ENCODE measurements at places on chromosomes 7 and 10.

DNA sequence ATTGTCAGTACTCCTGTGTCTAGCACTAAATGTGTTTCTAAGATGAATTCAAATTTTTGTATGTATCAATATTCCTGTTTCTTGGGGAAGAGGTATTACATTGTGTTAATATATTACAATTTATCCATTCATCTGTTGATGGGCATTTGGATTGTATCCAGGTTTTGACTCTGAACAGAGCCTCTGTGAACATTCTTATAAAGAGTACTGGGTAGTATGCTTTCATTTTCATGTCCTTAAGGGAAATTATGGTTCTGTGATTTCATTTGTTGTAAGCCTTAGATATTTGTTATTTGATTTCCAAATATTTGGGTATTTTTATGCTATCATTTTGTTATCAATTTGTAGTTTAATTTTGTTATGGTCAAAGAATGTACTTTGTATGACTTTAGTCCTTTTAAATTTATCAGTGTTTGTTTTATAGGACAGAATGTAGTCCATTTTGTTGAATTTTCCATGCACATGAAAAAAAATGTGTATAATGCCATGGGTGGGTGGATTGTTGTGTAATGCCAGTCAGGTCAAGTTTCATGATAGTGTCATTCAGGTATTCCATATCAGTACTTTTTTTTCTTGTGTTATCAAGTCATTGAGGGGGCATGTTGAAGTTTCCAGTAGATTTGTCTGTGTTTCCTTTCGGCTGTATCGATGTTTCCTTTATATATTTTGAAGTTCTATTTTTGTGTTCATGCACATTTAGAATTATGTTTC is 38.4 kb downstream of the STAM start:
- DNase-seq = no peak

- no peak for DNase-seq
Measured at GRCh38 chr10:47441938-47442337, 42.0 kb downstream of the ANXA8 start.

GRCh38 chr7:47724335-47724982 is 142.5 kb upstream of the TNS3 start:
- DNase-seq = no peak

- DNase-seq = peak; percentile 69
Measured at GRCh38 chr10:13074563-13075451, 25.2 kb upstream of the OPTN start.

GRCh38 chr7:55977831-55978230 is 13.4 kb downstream of the NIPSNAP2 start:
- DNase-seq = no peak

GRCh38 chr7:95730493-95731280 is 41.7 kb upstream of the DYNC1I1 start:
- no peak for DNase-seq

DNA sequence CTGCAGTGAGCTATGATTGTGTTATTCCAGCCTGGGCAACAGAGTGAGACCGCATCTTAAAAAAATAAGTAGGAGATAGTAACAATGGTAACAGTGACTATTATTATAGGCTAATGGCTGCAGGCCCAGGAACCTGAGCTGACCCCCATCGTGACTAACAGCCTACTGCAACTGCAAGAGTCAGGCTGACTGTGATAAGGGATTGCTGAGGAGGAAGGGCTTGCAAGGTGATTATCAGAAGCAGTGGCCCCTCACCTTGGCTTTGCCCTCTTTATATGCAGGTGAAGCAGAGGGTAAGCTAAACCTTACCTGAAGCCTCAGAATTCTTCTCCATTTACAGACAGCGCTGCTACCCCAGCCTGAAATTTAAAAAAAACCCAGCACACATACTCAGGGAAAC is 83.9 kb upstream of the SDK1 start:
- no peak for DNase-seq

GRCh38 chr10:131886237-131886636 is 14.6 kb upstream of the PPP2R2D start:
- no peak for DNase-seq

DNA sequence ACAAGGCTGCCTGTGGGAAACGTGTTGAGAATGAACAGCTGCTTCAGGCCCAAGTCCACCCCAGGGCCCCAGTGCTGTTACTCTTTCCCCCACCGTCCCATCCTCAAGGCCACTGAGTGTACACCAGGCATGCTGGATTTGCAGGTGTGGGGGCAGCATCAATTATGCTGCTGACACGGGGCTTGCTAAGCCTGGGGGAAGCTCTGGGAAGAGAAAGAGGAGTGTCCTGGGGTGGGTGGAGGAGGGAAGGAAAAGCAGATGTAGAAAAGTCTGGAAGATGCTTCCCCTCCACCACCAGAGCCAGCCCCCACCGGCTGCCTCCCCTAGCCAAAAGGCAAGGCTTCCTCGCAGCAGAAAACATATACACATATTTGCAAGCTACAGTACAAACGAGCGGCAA is 153.9 kb downstream of the CDH23 start:
- peak; percentile 39 for DNase-seq

GRCh38 chr10:90602862-90603610 is 254.8 kb downstream of the HTR7 start:
- no peak for DNase-seq

GRCh38 chr10:14017467-14017866 is 313.3 kb downstream of the FRMD4A start:
- no peak for DNase-seq

DNA sequence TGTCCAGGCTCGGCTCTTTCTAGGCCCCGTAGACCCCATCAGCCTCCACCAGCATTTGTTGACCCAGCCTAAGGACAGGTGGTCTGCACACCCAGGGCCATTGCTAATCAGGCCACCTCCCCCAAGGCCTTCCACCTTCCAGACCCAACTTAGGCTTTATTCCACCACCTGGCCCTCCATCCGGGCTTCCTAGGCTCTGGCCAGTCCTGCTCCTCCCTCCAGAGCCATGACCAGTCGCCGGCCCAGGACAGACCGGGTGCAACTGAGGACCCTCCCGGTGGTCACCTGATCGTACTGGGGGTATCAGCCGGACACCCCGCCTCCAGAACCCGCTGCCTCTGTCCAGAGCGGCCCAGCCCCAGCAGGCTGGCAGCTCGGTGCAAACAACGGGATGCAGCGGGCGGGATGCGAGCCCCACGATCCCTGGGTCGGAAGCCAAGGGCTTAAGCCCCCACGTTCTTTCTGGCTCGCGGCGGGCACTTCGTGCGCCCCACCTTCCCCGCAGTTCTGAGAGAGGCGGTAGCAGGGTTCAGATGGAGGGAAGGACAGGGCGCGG is 545 bp downstream of the NACAD start:
- DNase-seq = no peak

DNA sequence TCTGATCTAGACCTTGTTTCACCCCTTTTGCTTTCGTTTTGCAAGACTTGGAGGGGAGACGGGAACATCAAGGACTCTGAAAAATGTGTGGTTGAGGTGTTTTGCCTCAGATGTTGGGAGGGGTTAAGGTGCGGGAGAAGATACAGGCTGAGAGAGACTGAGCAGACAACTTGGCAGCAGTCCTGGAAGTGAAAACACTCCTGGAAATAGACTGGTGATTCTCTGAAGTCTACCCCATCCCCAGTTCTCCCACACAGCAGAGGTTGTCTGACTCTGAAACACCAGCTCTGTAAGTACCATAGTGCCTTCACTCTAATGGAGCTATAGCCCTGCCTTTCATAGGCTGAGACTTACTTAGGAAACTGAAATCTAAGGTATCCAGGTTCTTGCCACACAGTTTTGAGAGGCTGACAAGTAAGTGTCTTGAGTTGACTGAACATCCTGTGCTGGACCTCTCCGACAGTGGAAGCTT is 152.5 kb downstream of the PPP1R9A start:
- no peak for DNase-seq

DNA sequence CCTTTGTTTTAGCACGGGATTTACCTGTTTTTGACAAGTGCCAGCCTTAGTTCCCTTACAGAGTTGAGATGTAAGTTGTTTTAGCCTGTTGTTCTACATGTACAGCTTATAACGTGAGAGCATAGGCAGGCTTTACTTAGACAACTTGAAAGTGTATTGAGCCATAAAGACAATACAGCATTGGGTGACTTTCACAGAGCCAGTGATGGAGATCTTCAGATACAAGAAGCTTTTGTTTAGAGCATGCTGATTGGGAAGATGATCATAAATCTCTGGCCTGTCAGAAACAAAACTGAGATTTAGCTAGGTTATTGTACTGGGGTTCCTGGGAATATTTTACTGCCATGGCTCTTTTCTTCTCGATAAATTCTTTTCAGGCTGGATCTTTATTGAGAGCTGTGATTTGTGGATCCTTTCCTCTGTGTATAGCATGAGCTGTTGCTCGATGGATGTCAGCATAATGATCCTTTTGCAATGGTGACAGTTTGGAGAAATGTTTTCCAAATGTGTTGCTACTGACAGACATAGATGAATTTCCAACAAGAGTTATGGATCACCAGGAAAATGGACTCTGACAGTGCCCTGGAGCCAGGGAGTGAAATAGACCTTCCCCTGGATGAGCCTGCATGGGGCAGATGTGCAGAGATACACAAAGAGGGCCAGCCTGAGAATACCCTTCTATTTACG is 30.2 kb downstream of the LHFPL3 start:
- no peak for DNase-seq

DNA sequence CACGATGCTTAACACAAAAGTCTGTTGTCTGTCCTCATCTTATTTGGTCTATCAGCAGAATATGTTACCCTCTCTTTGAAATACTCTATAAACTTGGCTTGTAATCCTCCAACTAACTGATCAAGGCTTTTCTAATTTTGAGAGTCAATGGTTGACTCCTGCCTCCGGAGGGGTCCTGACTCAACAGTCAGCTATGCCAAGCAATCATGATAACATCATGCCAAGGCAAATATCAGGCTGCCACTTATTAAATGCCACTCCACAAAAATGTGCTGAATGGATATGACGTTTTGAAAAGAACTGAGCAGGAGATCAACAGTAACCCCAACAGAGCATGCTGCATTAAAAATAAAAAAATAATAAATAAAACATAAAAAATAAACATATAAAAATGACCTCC is 116.1 kb downstream of the PARD3 start:
- no peak for DNase-seq

- DNase-seq = no peak
Measured at GRCh38 chr7:31074120-31074383, 21.9 kb downstream of the ADCYAP1R1 start.

- DNase-seq = no peak
Measured at GRCh38 chr10:11813855-11814567, 9.1 kb upstream of the PROSER2 start.

GRCh38 chr10:15223174-15223573 is 54.7 kb upstream of the NMT2 start:
- peak; percentile 40 for DNase-seq

- DNase-seq = no peak
Measured at GRCh38 chr10:43437141-43437870, 395 bp downstream of the ZNF487 start.

- DNase-seq = no peak
Measured at GRCh38 chr7:101884671-101885596, 67.5 kb downstream of the CUX1 start.

Data from hindlimb muscle (tissue), 1 donor.